ENCODE measurements at places on chromosomes 7 and 10.

DNA sequence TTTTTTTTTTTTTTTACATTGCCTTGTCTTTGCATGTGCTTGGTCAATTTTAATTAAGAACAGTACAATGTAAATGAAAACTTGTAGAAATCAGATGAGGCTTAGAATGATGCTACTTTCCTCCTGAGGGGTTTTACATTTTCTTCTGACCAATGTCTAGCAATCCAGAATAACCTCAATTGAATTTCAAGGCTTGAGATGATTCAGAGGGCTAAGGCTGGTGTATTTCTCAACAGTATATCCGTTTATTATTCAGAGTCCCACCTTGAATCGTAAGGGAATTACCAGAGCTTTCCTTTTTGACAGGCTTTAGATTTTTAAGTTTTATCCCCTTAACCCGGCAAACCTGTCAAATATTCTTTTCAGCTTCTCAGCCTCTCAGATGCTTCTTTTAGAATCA is 231.2 kb upstream of the STK17A start:
- no peak for DNase-seq

- DNase-seq = no peak
Observed at GRCh38 chr7:101588131-101588935, 40.8 kb downstream of the MYL10 start.

- DNase-seq = no peak
Observed at GRCh38 chr10:6713716-6714115, 133.6 kb upstream of the PRKCQ start.

DNA sequence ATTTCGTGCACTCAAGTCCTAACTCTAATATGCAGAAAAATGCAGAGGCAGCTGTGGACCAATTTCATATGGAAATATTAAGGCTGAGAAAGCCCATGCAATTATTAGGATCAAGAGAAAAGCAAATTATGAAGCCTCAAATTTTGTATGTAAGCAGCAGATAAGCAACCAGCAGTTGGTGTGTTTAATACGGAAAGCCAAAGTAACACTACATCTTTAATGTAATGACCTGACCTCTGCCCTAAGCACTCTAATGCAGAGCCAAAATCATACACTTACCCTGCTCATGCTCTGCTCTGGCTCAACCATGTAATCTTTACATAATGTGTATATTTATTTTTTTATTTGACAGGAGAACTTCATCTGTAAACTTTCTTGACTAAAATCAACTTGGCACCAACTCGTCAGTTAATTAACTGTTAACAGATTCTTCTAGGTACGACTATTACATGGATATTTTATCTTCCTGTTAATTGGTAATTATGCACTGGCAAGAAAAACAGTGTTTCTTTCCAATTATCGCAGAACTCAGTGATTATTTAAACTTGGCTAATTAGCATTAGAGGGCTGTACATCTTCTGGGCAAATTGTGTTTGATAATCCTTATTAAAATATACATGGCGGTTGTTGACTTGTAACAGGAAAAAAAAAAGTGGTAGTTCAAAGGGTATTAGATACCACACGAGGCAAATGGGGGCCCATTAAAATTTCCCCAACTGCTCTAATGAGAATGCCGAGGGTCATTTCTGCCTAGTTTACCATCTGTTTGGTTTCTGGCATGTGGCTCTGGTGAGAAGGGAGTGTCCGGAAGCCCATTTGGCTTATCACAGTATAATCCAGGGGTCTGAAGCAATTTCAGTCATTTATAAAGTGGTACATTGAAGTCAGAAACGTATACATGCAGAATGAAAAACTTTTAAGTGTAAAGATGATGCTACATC is 94.5 kb downstream of the RELN start:
- no peak for DNase-seq

DNA sequence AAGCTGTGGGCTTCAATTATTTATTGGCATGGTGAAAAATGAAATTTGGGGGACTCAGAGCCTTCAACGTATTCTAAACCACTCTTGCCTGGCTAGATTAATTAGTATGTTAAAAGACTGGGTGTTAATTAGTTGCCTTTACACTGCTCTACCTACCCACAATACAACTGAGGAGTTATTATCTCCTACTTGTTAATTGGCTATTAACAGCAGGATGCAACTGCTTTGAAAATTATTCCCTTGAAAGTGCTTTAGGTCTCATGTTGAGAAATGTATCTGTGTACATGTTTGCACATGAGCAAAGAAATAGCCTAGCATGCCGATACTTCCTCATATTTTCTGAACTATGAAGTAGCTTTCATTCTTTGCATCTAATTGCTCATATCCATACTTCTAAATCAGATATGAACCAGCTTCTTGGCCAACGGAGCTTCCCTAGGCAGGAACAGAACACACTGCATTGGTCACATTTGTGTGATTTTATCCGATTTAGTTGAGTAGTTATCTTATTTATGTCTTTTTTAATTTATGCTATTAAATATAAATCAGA is 155.8 kb downstream of the GPAM start:
- DNase-seq = no peak

GRCh38 chr10:44032216-44032615 is 352.7 kb downstream of the CXCL12 start:
- DNase-seq = no peak

All from GM18507 (cell line).